ENCODE measurements at places on chromosomes 3 and 15.

- no peak for DNase-seq
Observed at GRCh38 chr3:182220013-182220412, 508.3 kb downstream of the SOX2 start.

- DNase-seq, result no peak
Observed at GRCh38 chr3:107235928-107236315, 141.3 kb upstream of the CCDC54 start.

DNA sequence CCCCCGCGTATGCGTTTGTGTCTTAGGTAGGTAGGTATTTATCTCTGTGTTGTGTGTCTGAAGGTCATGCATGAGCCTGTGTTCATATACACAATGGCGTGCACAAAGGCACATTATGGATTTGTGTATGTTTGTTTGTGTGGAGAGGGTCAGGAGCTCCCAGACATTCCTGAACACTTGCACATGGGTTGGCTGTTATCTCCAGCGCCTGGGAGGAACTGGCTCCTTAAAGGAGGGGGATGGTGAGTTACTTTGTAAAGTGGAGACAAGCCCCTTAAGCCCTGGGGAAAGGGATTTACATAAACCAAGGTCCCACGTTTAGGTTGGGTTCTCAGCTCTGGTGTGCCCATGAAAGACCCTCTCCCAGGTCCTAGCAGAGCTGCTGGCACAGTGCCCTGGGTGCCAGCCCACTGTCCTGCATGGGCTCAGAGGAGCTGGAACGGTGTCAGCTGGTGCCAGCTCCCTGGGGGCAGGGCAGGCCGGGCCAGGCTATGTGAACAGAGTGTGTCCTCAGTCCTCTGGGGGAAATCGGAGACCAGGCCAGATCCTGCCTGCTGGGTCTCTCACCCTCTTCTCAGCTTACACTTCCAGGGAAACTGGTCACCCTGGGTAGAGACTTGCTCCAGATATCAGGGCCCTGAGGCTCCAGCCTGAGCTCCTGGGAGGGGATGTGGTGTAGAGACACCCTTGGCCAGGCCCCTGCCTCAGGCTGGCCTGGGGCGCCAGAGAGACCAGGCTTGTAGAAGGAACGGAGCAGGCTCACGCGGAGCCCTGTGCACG, 25.1 kb downstream of the SNX33 start:
- no peak for DNase-seq

- no peak for DNase-seq
Observed at GRCh38 chr15:79168922-79169456, 78.4 kb upstream of the RASGRF1 start.

DNA sequence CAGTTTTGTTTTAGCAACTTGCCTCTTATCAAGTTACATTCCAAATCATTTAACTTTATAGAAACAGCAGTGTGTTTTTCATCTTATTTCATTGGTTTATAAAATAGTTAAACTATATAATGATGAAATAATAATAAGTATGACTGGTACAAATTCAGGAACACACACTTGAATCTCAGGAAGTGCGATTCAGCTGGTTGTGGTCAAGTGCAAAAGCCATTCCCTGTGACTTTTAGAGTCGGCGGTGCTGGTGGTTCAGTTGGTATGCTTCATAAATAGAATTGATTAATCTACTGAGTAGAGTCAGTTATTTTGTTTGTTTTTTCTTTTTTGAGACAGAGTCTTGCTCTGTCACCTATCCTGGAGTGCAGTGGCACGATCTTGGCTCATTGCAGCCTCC, 22.7 kb downstream of the SACM1L start:
- DNase-seq, result no peak

- DNase-seq, result no peak
Observed at GRCh38 chr15:71202712-71203111, 87.4 kb downstream of the THSD4 start.

GRCh38 chr3:148792516-148792915, 35.1 kb upstream of the CPB1 start:
- no peak for DNase-seq

- DNase-seq, result no peak
Observed at GRCh38 chr3:114542359-114542758, 248.5 kb downstream of the TIGIT start.

GRCh38 chr3:82796765-82797164, 1035.3 kb upstream of the GBE1 start:
- no peak for DNase-seq

- no peak for DNase-seq
Observed at GRCh38 chr15:73941871-73942635, 15.8 kb downstream of the LOXL1 start.

GRCh38 chr3:122880624-122881023, 85.8 kb downstream of the SLC49A4 start:
- DNase-seq, result no peak

DNA sequence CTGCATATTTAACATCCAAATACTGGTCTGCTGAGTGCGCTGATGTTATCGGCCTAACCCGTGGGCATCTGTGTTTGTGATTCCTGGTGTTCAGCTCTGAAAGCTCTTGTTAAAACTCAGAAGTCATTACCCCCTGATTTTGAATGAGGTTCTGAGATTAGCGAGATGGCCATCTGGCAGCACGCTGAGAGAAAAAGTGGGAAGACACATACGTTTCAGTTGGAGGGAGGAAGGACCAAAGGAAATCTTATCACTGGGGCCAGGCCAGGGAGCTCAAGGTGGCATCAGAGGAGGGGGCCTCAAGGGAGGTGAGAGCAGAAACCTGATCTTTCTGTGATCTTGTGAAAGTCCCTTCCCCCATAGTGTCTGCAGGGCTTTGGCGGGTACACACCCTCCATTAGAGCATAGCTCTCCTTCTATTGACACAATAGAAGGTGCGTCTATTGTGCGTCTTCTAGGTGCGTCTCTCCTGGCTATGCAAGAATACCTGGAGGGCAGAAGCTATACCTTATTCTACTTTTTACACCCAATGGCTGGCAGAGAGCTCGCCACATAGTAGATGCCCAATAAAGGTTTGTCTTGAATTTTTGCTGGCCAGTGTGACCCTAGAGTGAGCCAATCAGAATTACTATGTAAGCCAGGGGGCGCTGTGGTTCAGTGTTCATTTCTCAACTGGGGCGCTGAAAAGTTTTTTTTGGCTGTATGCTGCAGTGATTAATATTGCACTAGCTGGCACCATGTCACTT, 182.4 kb downstream of the SHQ1 start:
- peak; percentile 69 for DNase-seq

- no peak for DNase-seq
Observed at GRCh38 chr15:63764124-63764803, 69.5 kb downstream of the HERC1 start.

GRCh38 chr3:52399593-52399992, 45.3 kb downstream of the SEMA3G start:
- no peak for DNase-seq

DNA sequence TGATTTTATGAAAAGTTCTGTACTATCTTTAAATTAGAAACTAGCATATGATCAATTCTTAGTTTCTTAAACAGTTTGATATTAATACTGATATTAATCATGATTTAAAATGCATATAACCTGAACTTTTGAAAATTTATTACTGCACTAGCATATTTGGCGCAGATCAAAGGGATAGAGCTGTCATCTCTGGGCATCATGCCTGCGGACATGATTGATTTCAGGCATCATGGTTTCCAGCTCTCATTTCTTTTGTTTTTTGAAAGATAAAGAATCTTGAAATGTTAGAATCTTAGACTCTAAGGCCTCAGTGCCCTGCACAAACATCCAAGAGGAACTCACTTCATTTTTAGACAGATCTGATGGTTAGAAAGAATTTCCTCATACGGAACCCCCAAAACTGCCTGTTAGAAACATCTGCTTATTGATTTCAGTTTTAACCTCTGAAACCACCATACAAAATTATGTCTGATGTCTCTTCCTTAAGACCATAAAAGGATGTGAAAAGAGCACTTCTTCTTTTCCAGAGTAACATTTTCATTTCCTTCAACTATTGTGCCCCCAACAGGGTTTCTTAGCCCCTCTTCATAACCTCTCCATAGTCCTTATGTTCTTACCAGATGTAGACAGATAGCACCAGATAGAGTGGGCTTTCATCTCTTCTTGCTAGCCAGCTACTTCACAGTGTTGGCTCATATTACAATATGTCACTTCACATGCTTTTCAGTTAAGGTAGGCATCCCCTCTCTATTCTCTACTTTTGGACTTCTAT, 110.8 kb downstream of the BBX start:
- DNase-seq, result no peak

GRCh38 chr3:145882436-145882835, 278.5 kb downstream of the PLOD2 start:
- no peak for DNase-seq

DNA sequence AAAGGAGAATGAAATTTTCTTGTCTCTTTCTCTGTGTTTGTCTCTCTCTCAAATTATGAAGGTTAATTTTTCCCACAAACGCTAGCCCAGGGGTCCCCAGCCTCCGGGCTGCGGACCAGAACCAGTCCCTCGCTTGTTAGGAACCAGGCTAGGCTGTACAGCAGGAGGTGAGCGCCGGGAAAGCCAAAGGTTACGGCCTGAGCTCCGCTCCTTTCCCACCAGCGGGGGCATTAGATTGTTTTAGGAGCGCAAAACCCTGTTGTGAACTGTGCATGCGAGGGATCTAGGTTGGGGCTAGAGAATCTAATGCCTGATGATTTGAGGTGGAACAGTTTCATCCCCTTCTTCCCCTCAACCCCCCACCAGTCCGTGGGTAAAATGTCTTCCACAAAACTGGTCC, 74.7 kb upstream of the ZNF385D start:
- DNase-seq, result no peak

DNA sequence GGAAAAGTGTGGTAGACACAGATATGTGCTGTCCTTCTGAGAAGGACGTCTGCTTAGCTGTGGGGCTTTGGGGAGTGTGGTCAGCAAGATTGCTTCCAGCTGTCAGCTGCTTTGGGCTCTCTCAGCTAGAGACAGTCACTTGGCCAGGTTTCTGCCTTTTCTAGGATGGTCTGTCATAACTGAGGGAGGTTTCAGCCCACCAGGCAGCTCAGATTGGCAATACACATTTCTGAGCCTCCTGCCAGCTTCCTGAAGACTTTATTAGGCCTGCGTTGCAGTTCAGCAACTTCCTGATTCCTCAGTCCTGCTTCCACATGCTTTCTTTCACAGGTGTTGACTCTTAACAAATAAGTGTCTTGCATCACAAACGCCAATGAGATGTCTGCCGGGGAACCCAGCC, 286.5 kb downstream of the SQOR start:
- DNase-seq, result no peak

- DNase-seq, result no peak
Observed at GRCh38 chr3:152436707-152437590, 168.2 kb downstream of the MBNL1 start.

- DNase-seq, result no peak
Observed at GRCh38 chr3:52195823-52196331, 2.1 kb upstream of the ALAS1 start.

DNA sequence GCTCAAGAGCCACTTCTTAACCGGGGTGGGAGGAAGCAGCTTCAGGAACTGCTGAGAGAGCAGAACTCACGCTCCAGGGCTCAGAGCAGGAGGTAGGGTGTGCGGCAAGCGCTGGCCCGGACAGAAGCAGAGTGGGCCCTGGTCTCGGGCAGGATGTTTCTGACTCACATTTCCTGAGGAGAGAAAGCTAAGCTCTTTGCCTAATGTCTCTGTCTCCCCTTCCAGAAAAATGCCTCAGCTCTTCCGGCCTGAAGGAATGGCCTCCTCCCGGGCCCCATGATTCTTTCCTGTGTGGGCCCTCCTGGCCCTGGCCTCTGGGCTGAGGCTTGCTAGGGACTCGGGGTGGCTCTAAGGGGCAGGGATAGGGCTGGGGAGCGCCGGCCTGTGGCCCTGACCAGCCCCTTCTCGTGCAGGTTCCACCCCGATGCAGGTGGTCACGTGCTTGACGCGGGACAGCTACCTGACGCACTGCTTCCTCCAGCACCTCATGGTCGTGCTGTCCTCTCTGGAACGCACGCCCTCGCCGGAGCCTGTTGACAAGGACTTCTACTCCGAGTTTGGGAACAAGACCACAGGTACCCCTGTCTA, 4.1 kb upstream of the STAB1 start:
- no peak for DNase-seq

- DNase-seq, result no peak
Observed at GRCh38 chr3:104368760-104369159, 997.9 kb upstream of the ALCAM start.

GRCh38 chr15:40593165-40593564, 884 bp upstream of the KNL1 start:
- no peak for DNase-seq

DNA sequence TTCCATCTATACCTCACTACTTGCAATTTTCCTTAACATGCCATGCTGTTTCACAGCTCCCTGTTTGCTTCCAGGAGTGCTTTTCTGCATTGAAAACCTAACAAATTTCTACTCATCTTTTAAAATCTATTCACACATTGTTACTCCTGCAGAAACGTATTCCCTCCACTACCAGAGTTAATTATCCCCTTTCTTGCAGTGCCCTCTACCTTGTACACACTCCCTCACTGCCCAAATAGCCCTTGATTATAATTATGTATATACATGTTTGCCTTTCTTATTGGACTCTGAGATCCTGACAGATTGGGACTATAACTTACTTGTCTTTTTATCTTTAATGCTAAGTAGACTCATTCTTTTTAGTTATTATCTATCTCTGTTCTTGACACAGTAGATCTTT, 325.0 kb downstream of the OXSM start:
- DNase-seq, result no peak

- no peak for DNase-seq
Observed at GRCh38 chr3:183527428-183528379, 27.8 kb downstream of the KLHL6 start.

DNA sequence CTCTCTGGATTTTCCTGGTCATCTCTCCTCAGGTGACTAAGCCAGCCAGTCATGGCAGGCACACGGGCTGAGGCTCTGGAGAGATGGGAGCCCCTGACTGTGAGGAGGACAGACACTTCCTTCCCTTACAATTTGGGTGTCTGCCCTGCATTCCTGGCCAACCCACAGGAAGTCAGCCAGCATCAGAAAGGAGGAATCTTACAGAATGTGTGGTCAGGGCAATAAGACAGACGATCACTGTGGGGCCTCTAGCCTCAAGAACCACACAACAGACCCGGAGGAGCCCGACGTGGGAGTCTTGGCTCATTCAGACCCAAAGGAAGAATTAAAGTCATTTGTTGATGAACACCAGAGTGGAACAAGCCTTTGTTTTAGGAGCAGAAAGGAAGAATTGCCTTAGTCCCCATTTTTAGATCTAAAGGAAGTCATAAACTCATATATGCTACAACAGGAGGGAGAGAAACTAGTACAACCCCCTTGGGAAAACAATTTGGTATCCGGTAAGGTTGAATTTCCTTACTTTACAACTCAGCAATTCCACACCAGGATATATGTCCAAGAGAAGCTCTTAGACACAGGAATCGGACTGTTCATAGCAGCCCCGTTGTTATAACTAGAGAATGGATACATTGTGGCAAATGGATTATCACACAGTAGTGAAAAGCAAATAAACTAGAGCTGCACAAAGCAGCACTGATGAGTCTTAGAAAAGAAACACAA, 62.2 kb downstream of the ABTB1 start:
- no peak for DNase-seq

- DNase-seq, result no peak
Observed at GRCh38 chr3:72523429-72524151, 324.7 kb downstream of the SHQ1 start.

GRCh38 chr15:45630917-45631691, 3.7 kb upstream of the SQOR start:
- DNase-seq, result no peak

GRCh38 chr3:192855434-192855833, 62.2 kb downstream of the MB21D2 start:
- no peak for DNase-seq
